ENCODE measurements at places on chromosomes 6 and 20. TPM values are rescaled to one million over a fixed set of nuclear protein-coding genes. Genes with fewer than 3 reads are reported as not detected.

Gene IL17F
- total RNA-seq, result not detected

Gene DLL1
- 18.8 TPM for total RNA-seq

Gene CCN6
- total RNA-seq, result 0.11 TPM

Gene TINAG
- not detected for total RNA-seq

Gene RUNX2
- total RNA-seq, result 4.2 TPM

Gene HLA-DPB1
- total RNA-seq, result 2.7 TPM

Gene AIF1
- total RNA-seq, result not detected

Gene B3GALT4
- 1.1 TPM for total RNA-seq

Gene SRMS
- 0.11 TPM for total RNA-seq

Gene TGM3
- total RNA-seq, result not detected

Gene TCF21
- not detected for total RNA-seq

Gene ANKRD66
- total RNA-seq, result not detected

Gene ZBTB12
- 2.6 TPM for total RNA-seq

Gene CGA
- not detected for total RNA-seq

Gene DDAH2
- total RNA-seq, result 10.1 TPM

Gene TRIM31
- 0.04 TPM for total RNA-seq

Gene LAMA4
- total RNA-seq, result not detected

Gene HSPA1L
- 0.46 TPM for total RNA-seq

Gene TSBP1
- not detected for total RNA-seq

Gene CARMIL1
- total RNA-seq, result 25.2 TPM
